NCI-H2081 treated with DMSO at 0.1 percent for 48 hours (cell line): ENCODE measurements at places on chromosomes 12 and 14.

- no peak for DNase-seq
These were observed 302.3 kb upstream of the TMEM132C start for GRCh38 chr12:127964717-127965116.

GRCh38 chr12:39199351-39199750 lies 243.6 kb downstream of the KIF21A start:
- no peak for DNase-seq

DNA sequence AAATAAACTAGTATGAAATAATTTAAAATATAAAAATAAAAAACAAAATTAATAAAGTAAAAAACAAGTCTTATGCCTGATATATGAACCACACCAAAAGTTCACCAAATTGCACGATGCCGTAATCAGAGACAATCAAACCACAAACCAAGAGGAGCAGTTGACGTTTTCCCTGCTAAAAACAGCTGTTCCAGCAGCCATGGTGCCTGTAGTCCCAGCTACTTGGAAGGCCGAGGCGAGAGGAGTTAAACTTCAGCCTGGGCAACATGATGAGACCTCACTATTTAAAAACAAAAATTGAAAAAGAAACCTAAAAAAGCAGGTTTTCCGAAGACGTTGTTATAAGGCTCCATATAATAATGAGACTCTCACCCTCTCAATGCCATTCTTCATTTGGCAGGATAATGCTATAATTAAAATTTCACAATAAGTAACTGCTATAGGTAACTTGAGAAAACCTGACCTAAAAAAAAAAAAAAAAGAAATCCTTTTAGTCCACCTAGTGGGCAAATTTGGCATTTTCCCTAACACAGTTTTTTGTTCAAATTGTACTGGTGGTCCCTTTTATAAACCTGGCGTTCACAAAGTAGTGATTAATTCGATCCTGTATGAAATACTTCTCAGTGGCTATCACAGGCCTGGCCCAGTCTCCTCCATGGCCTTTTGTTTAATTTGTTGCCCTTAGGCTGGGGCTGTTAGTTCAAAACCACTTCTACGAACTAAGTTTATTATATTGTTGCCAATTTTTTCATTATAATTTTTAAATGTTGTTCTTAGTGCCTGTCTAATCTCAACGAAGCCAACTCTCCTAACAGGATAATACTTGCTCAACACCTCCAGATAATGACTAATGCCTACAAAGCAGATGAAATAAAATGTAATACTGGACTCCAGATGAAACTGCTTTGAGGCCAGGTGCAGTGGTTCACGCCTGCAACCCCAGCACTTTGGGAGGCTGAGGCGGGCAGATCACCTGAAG lies 62.1 kb downstream of the TNFAIP2 start:
- no peak for DNase-seq

- no peak for DNase-seq
These were observed 282.9 kb upstream of the FLRT2 start for GRCh38 chr14:85247071-85247470.

DNA sequence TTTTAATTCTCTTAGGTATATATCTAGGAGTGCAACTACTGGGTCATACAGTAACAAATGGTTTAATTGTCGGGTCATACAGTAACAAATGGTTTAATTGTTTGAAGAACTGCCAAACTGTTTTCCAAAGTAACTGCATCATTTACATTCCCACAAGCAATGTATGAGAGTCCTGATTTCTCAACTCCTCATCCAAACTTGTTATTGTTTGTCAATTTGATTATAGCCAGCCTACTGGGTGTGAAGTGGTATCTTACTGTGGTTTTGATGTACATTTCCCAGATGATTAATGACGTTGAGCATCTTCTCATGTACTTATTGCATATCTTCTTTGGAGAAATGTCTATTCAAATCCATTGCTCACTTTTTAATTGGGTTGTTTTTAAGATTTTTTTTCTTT lies 67.6 kb upstream of the CFL2 start:
- DNase-seq, result no peak
